NCI-H524 (cell line): ENCODE measurements at places on chromosomes 4 and X.

- DNase-seq, result no peak
These were observed 24.8 kb downstream of the KLF3 start for GRCh38 chr4:38688676-38689355.

DNA sequence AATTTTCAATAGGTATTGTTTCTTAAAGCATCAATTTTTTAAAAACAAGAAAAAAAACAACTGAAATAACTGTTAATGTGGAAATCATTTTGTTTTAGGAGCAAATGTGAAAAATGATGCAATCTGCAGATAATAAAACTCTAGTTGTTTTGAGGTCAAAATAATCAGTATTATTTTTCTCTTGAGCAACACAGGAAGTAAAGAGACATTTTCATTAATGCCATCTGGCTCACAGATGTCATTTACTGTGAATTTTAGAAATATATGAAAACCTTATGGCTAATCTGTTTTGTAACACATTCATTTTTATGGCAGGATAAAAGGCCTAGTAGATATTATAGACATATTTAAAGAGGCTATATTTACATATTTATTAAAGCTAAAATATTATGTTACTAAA, 141.6 kb downstream of the PCDH18 start:
- no peak for DNase-seq

GRCh38 chr4:168570466-168570865, 73.6 kb downstream of the PALLD start:
- DNase-seq, result no peak

GRCh38 chr4:13470379-13470778, 13.8 kb downstream of the RAB28 start:
- DNase-seq, result no peak

- no peak for DNase-seq
These were observed 8.0 kb upstream of the TENM3 start for GRCh38 chr4:182235021-182235795.
